ENCODE measurements at places on chromosomes 11 and 22.

GRCh38 chr11:8224161-8224591 lies 39.5 kb downstream of the LMO1 start:
- DNase-seq: no peak

GRCh38 chr22:36341640-36342041 lies 46.1 kb downstream of the MYH9 start:
- DNase-seq: no peak

DNA sequence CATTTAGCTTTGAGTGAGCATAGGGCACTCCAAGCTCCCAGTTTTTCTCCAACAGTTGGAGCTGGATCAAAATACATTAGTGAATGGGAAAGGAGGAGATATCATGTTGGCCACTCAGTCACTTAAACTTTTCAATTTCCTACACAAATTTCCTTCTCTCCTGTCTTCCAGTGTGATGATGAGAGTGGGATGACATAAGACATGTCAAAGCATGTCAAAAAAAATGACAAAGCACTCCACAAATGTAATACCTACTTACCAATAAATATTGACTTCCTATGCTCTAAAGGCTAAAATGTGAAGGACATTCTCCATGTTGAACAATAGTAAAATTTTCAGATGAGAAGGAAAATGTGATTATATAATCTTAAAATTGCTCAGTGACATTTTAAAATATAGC lies 1.5 kb upstream of the GRM5 start:
- no peak for DNase-seq

GRCh38 chr11:70788248-70789022 lies 390.1 kb downstream of the CTTN start:
- peak; percentile 87 for DNase-seq

DNA sequence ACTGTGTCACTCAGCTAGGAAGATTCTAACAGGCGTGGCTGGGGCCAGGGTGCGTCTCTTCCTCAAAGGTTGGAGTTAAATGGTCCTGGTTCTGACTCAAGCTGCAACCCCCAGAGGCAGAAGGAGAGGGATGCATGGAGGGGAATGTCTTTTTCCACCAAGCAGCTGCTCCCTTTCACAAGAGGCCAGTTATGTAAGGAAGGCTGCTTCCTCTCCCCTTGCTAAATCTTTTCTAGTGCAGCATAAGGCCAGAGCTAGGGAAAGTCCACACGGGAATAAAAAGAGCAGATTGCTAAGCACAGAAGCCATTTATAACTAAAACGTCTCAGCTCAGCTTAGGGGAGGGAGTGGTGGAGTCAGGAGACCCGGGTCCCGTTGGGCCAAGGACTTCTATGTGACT lies 10.0 kb downstream of the PVALB start:
- DNase-seq: no peak

DNA sequence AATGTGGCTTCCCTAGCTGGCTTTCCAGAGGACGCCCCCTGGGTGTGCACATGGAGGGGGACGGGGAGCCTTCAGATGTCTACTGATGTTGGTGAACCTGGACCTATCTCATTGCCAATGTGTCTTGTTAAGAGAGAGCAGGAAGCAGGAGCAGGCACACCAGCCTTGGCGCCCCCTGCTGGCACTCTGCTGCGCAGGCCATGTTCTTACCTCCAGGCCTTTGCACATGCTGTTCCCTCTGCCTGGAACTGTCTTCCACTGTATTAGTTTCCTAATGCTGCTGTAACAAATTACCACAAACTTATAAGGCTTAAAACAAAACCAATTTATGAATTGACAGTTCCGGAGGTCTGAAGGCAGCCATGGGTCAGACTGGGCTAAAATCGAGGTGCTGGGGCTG lies 23.6 kb upstream of the MN1 start:
- no peak for DNase-seq

DNA sequence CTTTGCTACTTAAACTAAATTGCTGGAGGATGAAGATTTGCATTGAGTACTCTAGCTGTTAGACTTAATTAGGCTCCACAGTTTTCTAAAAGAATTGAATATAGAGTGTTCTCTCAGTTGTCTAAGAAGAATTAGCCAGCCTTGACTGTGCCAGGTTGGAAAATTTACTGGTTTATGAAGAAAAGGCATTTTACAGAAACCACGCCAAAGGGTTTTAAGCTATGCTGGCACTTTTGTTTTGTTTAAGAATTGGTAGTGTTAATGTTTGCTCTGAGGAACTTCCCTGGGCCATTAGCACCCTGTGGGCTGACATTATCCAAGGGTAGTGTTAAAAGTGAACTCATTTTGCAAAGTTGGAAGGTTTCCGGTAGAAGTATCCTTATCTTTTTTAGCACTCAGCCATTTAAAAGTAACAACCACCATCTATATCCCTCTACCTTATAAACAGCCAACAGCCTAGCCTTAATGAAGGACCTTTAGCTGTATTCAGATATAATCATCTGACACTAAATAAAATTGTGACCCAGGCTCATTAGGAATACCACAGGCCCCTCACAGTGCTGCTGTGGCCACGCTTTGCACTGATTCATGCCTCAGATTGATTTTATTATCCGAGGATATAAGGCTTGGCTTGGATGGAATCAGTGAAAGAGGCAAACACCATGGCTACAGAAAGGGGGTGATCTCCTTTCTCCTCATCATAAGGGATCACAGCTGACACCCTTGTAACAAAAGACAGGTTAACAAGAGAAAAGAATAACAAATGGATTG lies 158.9 kb downstream of the NCAM1 start:
- DNase-seq: no peak

DNA sequence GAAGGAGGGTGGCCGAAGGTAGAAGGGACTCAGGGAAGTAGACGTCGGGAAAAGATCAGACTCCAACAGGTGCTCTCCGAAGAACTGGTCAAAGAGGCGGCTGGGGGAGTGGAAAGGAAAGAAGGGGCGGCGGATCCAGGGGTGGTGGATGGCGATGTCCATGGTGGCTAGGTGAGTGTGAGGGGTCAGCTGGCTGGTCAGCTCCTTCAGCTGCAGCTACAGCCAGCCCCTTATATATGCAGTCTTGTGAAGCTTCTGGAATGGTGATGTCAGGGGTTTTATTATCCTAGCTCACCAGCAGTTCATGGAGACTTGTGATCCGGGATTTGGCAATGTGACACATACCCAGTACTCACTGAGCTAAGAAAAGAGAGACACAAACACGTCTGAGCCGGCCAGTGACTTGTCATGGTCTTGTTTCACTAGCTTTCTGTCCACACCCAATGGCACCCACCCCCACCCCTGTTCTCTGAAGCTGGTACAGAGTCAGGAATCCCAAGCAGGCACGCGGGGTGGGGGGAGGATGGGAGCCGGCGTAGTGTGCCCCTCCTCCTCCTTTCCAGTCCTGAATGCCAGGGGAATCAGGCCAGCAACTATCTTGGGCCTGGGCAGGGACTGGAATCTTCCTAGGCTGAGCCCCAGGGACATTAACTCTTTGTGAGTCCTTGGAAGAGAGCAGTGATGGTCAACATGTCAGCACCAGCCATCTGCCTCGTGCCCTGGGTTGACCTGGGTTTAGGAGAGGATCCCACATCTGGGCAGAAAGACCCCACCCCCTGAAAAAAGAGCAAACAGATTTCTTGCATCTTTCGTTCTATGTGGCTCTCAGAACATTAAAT lies at the start of gene CRYAB:
Gene CRYAB, minus strand, starts transcription at position 208 of the 839 bp plus-strand sequence. Its CDS starts 46 bp downstream, at position 162.
- DNase-seq: peak; percentile 68

GRCh38 chr11:132430429-132431062 lies 1060.1 kb downstream of the NTM start:
- no peak for DNase-seq

DNA sequence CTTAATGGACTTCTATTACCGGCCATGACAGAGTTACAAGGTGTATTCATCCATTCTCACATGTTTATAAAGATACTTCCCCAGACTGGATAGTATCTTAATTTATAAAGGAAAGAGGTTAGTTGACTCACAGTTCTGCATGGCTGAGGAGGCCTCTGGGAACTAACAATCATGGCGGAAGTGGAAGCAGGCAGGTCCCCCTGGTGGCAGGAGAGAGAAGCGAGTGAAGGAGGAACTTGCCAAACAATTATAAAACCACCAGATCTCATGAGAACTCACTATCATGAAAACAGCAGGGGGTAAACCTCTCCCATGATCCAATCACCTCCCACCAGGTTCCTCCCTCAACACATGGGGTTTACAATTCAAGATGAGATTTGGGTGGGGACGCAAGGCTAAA lies 170.0 kb upstream of the PDGFD start:
- DNase-seq: no peak

- DNase-seq: no peak
These were observed 717 bp upstream of the SLC7A4 start for GRCh38 chr22:21032868-21033688.

DNA sequence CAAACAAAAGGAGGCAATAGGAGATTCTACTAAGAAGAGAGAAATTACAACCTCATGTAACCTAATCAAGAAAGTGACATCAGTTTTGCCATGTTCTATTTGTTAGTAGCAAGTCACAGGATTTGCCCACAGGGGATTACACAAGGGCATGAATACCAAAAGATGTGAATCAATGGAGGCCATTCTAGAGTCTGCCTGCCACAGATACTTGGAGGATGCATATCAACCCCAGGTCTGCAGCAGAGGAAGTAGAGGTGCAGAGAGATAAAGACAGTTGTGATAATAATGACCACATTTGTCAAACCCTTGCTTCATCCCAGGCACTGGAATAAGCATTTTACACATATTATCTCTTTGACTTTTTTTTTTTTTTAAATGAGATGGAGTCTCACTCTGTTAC lies 2.4 kb upstream of the ASCC2 start:
- no peak for DNase-seq

DNA sequence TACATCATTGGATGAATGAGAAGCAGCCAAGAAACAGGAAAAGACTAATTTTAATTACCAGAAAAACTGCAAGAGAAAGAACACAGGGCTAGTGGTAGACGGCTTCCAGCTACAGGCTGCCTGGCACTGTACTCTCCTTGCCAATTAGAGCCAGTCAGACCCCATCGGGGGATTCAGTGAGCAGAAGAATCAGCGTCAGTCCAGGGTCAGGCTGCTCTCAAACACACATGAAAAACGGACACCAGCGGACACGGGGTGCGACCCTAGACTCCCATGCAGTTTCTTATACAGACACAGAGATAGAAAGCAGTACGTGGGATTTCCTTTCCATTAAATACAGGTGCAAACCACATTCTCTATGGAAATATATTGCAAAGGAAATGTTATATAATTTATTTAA lies 1.1 kb upstream of the CNTN5 start:
- DNase-seq: no peak

Measured in RWPE2 (cell line).